ENCODE measurements at places on chromosomes 11 and 22.
A peak's percentile ranks its signal among the peaks of the same experiment; 100 is the strongest.

GRCh38 chr11:115897707-115898106 is 393.5 kb upstream of the CADM1 start:
- DNase-seq: no peak

GRCh38 chr22:37263966-37264887 is 18.1 kb upstream of the CYTH4 start:
- DNase-seq: peak; percentile 48

GRCh38 chr11:116972691-116973090 is 125.5 kb downstream of the SIK3 start:
- DNase-seq: no peak

GRCh38 chr11:7536100-7536499 is 22.3 kb downstream of the PPFIBP2 start:
- DNase-seq: no peak

- peak; percentile 39 for DNase-seq
Observed at GRCh38 chr22:35380013-35380412, 883 bp upstream of the HMOX1 start.

All from epithelial cell of esophagus (primary cell).